ENCODE measurements at places on chromosomes 7 and 10. TPM values are rescaled to one million over a fixed set of nuclear protein-coding genes. Genes with fewer than 3 reads are reported as not detected.

GRCh38 chr10:113540845-113541548 is 11.9 kb upstream of the HABP2 start:
- no peak for DNase-seq

DNA sequence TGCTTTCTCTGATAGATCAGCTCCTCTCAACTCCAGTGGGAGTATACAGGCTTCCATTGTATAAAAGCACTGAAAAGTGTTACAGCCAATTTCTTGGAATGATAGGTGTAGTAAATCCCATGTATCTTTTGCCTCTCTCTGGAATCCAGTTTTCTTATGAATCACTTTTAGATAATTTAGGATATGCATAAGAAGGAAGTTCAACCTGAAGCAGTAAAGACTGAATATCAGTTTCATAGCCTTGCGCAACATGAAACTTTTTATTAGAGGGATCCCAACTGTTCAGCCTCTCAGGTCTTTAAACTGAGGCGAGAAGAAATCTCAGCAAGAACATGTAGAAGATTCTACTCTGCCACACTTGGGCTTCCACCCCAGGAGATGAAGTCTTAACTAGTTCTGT is 280.0 kb downstream of the MALRD1 start:
- no peak for DNase-seq

GRCh38 chr10:106788982-106789381 is 375.5 kb downstream of the SORCS1 start:
- no peak for DNase-seq

DNA sequence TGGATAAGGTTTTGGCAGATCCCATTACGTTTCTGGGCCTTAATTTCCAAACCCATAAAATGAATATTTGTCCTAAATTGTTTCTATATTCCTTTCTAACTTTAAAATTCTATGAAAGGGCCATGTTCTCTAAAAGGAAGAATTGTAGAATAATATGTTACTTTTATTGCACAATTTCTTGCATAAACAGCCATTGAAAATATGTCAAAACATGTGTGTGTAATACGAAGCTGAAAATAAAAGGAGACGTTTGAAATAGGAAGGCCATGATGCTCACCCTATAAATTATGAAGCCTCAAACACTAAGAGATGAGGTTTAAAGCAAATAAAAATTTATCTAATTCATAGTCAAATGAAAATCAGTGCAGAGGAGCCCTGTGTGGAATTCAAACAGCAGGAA is 145.0 kb upstream of the LRRTM3 start:
- DNase-seq: no peak

LRRN3 gene
- 153 TPM for total RNA-seq

UNCX gene
- total RNA-seq: not detected
